ENCODE measurements at places on chromosomes 5 and 9.

- DNase-seq, result no peak
Observed at GRCh38 chr5:95617057-95617456, 2.8 kb upstream of the GPR150 start.

GRCh38 chr9:130286781-130287428 is 21.3 kb downstream of the HMCN2 start:
- no peak for DNase-seq

GRCh38 chr9:126612813-126613641 is 701 bp upstream of the LMX1B start:
- no peak for DNase-seq

- DNase-seq, result no peak
Observed at GRCh38 chr9:7542693-7543092, 256.9 kb downstream of the DMAC1 start.

GRCh38 chr5:141349917-141350619 is at the start of gene PCDHGB1:
PCDHGB1 (plus strand) TSS chr5:141350099; CDS start chr5:141350261, 162 bp downstream.
- no peak for DNase-seq

DNA sequence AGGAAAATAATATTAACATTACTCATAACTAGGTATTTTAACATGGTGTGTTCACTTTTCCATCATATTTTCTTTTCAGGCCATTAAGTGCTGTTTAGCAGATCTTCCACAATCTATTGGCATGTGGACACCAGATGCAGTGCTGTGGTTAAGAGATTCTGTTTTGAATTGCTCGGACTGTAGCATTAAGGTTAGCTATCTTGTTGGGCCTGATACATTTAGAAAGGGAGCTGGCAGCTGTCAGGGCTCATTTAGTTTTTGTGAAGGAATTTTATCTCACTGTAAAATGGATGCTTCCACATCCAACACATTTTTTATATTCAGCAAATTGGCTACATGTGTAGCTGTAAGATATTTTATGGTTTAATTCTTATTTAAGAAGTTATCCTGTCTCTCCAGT is 20.7 kb upstream of the TMOD1 start:
- no peak for DNase-seq

DNA sequence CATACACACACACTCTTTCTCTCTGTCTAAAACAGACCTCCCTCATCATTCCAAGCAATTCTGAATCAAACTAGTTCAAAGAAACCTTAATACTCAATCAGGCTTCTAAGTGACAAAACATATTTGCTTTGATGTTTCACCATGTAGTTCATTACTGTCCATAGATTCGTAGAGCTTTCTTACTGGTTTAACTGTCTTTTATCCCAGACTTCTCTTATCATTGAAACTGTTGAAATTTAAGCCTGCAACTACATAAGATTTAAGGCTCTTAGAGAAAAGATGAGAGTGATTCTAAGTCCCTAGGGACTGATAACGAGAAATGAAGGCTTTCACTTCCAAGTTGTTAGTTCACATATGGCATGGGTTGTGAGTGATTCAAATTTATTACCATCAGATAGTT is 11.0 kb upstream of the PLAC8L1 start:
- no peak for DNase-seq

GRCh38 chr9:21852754-21853153 is 50.3 kb downstream of the MTAP start:
- no peak for DNase-seq

- no peak for DNase-seq
Observed at GRCh38 chr5:60690326-60690725, 9.6 kb downstream of the DEPDC1B start.

- DNase-seq, result no peak
Observed at GRCh38 chr5:158244882-158245281, 385.9 kb upstream of the CLINT1 start.

- no peak for DNase-seq
Observed at GRCh38 chr5:41012318-41012717, 58.8 kb downstream of the MROH2B start.

DNA sequence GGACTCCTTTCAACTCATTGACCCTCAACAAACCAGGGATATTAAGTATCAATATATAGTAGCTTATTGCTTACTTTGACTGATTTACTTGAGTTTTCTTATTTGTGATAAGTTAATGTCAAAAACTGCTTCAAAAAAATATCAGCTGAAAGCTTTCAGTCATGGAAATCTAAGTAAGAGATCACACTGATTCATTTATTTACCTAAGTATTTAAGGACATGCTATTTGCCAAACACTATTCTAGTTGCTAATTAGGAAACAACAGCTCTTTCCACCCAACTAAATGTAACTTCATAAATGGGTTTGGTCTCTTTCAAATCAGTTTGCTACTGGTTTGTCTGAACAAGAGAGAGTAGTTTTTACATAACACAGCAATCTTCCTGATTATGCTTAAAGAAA is 48.2 kb downstream of the CHD1 start:
- DNase-seq, result no peak

GRCh38 chr5:141100243-141100805 is at the start of gene PCDHB3:
PCDHB3 (plus strand) TSS chr5:141100473; CDS start chr5:141100650, 177 bp downstream.
- no peak for DNase-seq

- no peak for DNase-seq
Observed at GRCh38 chr5:132024117-132024435, 12.6 kb upstream of the ACSL6 start.

DNA sequence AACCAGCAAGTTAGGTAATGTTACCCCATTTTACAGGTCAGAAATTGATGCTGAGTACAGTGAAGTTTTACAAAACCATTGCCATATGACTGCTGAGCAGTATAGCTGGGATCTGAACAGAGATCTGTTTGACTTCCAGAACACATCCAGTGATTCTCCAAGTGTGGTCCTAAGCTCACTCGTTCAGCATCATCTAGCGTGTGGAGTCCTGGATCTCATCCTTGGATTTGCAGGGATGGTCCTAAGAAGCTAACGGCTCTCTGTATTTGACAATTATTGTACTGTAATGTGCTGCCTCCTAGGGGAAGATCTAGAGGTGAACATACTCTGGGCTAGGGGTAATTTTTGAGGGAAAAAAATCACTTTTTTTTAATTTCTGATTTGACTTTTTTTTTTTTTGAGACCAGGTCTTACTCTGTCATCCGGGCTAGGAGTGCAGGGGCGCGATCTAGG is 1.4 kb downstream of the SLC26A2 start:
- DNase-seq, result no peak

DNA sequence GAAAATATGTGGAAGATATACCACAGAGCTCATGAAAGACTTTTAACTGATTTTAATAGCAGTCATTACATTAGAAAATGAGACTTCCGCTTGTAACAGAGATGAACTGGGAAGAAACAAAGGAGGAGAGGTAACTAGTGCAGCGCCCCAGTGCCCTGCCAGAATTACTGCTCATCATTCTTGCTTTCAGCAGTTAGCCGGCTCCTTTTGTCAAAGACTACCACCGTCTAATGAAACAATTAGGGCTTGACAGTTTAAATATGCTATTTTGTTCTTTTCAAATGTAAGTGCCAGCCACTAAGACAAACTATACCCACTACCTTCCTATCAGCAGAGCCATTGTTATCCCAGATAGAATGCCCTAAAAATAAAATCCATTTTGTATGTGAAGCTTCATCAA is 328.4 kb downstream of the EFNA5 start:
- no peak for DNase-seq

GRCh38 chr5:8341406-8341805 is 472.5 kb downstream of the MTRR start:
- no peak for DNase-seq

- DNase-seq, result no peak
Observed at GRCh38 chr5:131609774-131610173, 25.3 kb downstream of the RAPGEF6 start.

DNA sequence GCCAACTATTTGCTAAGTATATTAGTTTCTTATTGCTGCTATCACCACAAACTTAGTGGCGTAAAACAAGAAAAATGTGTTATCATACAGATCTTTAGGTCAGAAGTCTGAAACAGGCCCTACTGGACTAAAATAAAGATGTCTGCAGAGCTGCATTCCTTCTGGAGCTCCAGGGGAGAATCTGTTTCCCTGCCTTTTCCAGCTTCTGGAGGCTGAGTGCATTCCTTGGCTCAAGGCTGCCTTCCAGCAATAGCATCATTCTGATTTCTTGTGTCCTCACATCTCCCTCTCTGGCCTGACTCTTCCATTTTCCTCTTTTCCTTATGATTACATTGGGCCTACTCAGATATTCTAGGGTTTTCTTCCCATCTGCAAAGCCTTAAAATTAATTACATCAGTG is 15.9 kb downstream of the MAN2A1 start:
- no peak for DNase-seq

DNA sequence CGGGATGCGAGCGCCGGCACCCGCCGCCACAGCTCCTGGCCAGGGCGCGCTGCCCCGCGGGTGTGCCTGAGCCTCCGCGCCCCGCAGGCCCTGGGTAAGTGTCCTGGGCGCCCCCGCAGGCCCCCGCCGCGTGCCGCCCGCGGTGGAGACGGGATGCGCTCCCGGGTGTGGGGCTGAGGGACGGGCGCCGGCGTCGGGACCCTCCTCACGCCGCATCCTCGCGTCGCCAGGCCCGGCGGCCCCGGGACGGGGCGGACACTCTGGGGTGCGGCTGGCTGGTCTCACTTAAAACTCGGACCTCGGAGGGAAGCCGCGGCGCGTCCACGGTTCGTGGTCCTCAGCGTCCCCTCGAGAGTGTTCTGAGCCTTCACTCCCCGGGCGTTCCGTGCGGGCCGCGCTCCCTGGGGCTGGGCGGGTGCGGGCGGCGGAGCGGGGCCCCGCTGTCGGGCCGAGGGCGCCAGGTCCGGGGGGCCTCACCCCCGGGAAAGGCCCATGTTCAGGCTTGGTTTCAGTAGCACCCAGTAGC is 275 bp downstream of the AHRR start:
- no peak for DNase-seq

GRCh38 chr9:36053971-36054370 is 17.3 kb downstream of the RECK start:
- no peak for DNase-seq

DNA sequence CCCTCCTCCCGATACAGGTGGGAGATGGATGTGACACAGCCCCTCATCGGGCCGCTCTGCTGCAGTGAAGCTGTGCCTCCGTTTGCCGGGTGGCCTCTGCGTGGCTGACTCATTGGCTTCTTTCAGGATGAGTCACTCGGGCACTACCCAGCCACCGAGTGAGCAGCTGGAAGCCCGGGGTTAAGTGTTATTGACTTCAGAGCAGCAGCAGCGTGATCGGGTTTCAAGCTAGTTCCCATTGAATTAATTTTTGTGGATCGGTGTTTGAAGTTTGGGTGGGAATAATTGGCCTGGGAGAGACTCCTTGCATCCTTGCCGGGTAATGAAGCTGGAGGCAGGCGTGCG is 266.4 kb upstream of the IRX4 start:
- no peak for DNase-seq

DNA sequence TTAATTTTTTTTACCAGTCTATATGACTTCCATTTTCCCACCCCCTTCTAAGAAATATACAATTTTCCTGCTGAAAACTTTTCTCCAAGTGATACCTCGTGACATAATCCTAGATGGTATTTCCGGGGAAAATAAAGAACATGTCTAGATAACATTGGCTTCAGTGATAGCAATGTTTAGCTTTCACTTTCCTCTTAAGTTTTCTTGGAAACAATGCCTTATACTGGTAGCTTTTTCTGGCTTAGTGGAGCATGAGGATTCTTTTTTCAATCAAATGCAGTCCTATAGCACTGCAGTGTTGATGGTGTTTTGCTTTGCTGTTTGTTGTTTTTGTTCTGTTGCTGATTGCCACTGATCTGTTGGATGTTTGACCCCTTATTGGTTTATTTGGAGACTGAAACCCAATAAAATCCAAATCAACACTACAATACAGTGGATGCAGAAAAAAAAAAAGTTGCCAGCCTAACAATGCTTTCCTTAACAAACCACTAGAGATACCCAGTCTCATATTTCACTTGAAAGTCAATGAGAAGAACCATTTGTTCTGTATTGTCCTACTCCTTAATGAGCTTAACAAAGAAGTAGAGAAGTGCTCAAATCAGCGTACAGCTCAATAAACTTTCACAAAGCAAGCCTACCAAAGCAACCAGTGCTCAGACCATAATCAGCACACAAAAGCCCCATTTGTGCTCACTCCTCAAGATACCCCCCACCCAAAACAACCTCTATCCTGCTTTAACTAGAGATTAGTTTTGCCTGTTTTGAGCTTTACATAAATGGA is 74.2 kb upstream of the GRAMD2B start:
- DNase-seq, result no peak

GRCh38 chr9:131721076-131721475 is 18.8 kb downstream of the RAPGEF1 start:
- DNase-seq, result no peak

GRCh38 chr5:149371296-149371962 is 7.7 kb downstream of the IL17B start:
- peak; percentile 42 for DNase-seq

- DNase-seq, result no peak
Observed at GRCh38 chr9:116491219-116491618, 195.9 kb upstream of the TRIM32 start.

- no peak for DNase-seq
Observed at GRCh38 chr9:98158071-98158831, 34.2 kb downstream of the CORO2A start.

- no peak for DNase-seq
Observed at GRCh38 chr9:112559629-112560413, 73.2 kb downstream of the KIAA1958 start.

GRCh38 chr5:117486261-117486660 is 911.6 kb upstream of the SEMA6A start:
- DNase-seq, result no peak

DNA sequence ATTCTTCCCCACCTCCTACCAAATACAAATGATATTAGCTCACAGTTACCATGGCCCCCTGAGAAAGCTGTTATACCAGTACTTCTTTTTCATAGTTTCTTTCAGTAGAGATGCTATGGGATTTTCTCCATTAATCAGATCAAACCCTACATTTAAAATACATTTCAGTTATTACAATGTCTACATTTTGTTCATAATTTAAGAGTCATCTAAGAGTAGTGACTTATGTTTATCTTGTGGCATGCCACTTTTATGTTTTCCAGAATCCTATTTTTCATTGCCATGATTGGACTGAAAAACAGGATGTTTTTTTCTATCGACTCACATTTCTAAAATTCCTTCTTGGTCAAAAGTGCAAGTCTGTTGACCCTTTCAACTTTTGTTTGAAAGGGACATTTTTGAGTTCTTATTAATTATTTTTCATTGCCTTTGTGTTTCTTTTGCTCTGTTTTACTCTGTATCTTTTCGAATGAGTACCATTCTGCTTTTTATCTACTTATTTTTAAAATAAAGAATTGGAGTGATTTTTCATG is 77.4 kb upstream of the ANXA1 start:
- no peak for DNase-seq

GRCh38 chr9:125929846-125930245 is 182.7 kb downstream of the PBX3 start:
- no peak for DNase-seq

DNA sequence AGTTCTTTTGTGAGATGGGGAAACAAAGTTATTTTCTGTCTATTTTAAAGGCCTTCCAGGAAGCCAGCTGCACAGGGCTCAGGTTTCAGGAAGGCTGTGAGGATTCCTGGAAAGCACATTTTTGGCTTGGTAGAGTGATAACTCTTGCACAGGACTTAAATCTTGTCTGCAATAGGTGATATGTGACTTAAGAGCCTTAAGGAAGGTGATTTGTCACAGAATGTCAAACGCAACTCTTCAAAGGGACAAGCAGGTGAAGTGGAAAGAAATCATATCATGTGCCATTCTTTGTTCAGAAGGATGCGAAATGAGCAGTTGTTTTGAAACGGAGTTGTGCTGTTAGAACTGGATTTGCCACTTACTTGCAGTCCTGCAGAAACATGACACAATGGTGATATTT is 459.3 kb downstream of the MAT2B start:
- DNase-seq, result no peak

All from stimulated activated CD8-positive, alpha-beta memory T cell treated with anti-CD3 and anti-CD28 coated beads, Interleukin-7, amount 100 ng/mL, for 4 hours (primary cell).